ENCODE measurements at places on chromosomes 2 and 18.

GRCh38 chr2:234793212-234793785 lies 158.5 kb upstream of the SH3BP4 start:
- DNase-seq, result no peak

GRCh38 chr2:109232909-109233308 lies 103.9 kb downstream of the SH3RF3 start:
- no peak for DNase-seq

GRCh38 chr2:10282611-10283105 lies 20.0 kb upstream of the HPCAL1 start:
- DNase-seq, result no peak

- DNase-seq, result no peak
Measured at GRCh38 chr2:141728886-141729285, 401.9 kb downstream of the LRP1B start.

- no peak for DNase-seq
Measured at GRCh38 chr2:120415728-120416509, 70.0 kb downstream of the INHBB start.
